ENCODE measurements at places on chromosomes 3 and 15.

- no peak for DNase-seq
These were observed 28.1 kb upstream of the LHFPL4 start for GRCh38 chr3:9581742-9582141.

GRCh38 chr3:179589143-179589542, 15.3 kb downstream of the MRPL47 start:
- no peak for DNase-seq

DNA sequence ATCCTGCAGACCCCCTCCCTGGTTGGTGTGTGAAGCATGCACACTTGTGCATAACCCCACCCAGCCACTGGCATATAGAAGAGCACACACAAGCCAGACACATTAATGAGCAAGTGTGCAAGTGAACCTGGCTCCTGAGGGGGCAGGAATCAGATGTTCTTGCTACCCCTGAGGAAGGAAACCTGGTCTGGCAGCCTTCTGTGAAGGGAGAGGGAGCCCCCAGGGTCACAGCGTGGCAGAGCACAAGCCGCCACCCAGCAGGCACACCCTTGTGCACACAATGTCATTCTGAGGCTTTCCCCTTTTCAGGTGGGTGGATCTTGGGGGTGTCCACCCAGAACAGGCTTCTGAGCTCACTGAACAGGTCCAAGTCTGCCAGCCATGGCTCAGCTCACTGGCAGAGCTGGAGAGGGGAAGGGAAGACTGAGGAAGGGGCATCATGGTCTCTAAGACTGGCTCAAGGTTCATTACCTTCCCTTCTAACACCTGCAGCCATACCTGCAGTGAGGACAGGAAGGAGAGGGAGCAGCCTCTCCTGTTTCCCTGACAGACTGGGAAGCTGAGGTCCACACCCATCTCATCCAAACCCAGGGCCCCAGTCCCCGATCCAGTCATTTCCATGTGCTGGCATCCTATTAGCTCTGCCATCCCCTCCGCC, 31.6 kb upstream of the SEMA3F start:
- no peak for DNase-seq

DNA sequence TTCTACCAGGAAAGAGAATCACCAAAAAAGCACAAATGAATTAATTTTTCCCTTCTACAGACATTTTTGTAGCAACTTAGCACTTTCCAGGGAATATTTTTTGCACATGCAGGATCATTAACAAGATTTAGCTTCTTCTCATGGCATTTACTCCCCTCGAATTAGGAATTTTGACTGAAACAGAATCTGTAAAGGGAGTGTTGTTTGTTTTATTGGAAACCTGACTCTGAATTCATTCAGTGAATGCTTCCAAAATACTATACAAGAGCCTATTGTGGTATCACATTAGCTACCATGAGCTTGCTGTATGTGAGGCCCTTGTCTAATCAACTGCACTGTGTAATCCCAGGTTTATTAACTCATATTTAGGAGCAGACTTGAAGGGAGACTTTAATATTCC, 130.4 kb upstream of the ATP10A start:
- no peak for DNase-seq

GRCh38 chr3:69178838-69179739, 56.7 kb upstream of the LMOD3 start:
- no peak for DNase-seq

- DNase-seq: no peak
These were observed 78.8 kb upstream of the CTNNB1 start for GRCh38 chr3:41120460-41120859.

DNA sequence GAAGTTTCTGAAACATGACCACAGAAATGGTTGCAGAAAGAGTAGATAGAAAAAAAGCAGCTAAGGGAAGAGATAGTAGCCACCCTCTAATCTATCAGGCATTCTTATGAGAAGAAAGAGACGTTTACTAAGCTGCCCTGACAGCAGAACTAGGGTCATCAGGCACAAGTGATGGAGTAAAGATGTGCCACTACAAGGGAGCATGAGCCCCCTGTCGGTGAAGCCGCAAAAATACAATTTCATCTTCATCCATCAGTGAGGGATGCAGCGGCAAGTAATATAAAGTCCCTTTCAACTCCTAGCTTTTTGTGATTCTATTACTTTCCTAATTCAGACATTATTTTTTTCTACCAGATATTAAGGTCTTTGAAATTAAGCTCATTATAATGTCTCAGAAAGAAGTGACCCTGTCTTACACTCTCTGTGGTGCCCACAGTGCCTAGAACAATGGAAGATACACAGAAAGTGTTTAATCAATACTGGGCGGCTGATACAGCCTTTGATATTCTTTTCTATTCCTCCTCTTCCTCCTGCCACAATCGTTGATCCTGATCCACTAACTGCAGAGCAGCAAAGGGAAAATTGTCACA, 651.6 kb downstream of the NTRK3 start:
- DNase-seq: no peak

GRCh38 chr15:95659656-95660055, 670.8 kb upstream of the NR2F2 start:
- DNase-seq: no peak

DNA sequence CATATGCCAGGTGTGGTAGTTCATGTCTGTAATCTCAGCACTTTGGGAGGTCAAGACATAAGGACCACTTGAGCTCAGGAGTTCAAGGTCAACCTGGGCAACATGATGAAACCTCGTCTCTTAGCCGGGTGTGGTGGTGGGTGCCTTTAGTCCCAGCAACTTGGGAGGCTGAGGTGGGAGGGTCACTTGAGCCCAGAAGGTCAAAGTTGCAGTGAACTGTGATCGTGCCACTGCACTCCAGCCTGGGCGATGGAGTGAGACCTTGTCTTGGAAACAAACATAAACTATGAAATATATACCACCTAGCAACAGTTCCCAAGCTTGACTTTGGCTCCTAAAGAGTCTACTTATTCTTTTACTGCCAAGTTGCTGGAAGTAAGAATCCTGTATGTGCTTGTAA, 30.9 kb downstream of the UBE3A start:
- DNase-seq: no peak

DNA sequence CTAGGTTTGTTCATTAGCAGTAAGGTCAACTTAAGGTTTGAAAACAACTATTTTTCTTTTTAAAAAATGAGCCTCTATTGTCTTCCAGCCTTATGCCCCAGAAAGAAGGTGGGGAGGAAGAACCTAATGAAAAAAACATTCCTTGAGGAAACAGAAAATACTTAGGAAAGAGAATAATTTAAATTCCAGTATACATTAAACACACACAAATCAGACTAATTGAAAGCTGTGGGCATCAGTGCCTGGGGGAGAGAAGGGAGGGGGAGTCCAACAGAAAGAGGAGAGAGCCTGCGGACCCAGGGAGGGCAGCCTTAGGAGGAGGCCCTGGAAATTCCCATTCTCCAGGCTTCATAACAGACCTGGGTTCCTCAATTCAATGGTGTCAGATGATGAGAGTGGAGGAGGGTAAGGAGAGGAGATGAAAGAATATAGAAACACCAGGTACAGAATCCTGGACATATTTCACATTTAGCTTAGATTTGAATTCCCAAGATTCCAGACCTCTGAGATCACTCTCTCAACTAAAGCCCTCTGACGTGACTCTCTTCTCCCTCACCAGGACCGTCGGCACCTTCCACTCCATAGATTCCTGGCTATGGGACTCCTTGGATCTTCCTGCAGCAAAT, 320.5 kb upstream of the UMPS start:
- no peak for DNase-seq

- DNase-seq: no peak
These were observed 39.8 kb downstream of the HCN4 start for GRCh38 chr15:73328981-73329380.

DNA sequence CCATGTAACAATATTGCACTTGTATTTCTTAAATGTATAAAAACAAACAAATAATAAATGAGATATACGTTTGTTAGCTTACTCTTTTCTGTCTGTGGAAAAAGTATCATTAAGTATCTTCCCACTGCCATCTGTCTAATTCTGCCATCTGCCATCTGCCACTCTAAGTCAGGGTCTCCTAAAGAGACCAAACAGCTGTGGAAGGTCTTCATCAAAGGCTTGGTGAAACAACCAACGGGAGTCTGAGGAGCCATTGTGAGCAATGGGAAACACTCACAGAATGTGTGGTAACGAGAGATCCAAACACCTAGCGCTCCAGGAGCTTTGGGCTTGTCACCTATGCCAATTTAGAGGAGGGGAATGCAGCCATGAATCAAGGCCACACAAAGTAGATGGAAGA, 28.7 kb upstream of the PFN2 start:
- DNase-seq: no peak

DNA sequence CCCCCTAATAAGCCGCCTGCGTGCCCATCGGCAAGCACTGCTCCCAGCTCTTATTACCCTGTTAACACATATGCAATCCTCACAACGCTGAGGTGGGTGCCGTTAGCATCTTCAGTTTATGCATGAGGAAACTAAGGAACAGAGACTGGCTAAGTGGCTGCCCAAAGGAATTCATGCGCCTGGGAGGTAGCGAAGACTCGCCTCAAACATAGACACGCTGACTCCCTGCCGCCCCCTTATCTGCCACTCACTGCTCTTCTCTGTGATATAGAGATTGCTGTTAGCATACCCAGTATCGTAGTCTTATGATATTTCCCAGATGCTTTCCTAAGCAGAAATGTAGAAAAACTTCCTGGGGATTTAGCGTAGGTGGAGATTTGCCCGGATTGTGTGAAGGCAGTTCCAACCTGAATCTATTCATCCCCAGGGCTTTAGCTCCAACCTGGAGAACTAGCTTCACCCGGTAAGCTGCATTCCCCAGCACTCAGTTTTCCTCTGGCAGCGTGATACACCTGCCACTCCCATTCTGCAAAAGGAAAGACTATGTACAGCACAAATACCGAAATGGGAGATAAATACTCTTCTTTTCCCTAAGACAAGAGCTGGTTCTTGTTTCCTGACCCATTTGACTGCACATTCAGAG, 23.7 kb upstream of the CD47 start:
- no peak for DNase-seq

DNA sequence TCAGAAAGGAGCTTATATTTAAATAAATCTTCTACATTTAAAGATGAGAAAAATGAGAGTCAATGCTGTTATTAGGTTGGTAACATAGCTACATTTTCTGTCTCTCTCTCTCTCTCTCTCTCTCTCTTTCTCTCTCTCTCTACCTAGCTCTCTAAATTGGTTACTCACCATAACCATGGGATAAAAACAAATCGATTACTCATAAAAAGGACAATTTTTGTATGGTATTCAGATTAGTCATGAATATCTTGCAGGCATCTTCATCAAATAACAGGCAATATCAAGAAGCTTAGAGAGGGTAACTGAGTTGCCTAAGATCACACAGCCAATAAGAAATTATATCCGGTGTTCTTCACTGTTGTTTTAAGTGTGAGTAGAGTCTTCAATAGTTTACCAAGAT, 81.8 kb upstream of the ALCAM start:
- no peak for DNase-seq

GRCh38 chr15:48887144-48887543, 9.2 kb downstream of the EID1 start:
- no peak for DNase-seq

GRCh38 chr3:189361103-189361835, 189.5 kb downstream of the TPRG1 start:
- DNase-seq: no peak

DNA sequence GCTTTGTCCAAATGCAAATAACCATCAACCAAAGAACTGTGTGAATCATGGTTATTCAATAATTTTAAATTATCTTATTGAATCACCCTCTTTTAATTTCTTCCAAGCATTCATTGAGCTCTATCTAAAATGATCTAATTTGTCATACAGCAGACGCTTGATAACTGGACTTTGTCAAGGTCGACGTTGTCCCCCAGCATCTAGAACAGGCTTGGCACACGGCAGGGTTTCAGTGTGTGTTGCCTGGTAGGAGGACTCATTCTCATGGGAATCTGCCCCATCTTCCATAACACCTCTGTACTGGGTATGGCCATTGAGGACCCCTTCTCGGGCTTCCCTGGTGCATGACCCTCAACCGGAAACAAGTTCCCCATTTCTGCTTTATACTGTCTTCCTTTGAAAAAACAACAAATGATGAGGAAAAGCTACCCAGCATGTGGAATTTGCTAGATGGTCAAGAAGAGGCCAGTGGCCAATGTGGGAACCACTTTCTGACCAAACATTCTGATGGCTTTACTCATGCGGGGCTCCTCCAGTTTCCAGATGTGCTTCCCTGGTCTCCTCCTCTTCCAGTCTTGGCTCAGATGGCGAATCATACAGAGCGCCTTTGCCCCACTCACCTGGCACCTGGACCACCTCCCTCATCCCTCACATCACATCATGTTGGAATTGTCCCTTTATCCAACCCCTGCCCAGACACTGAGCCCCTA, 41.7 kb upstream of the SEC22A start:
- DNase-seq: no peak

GRCh38 chr3:138879541-138880380, 45.0 kb upstream of the PIK3CB start:
- DNase-seq: no peak

GRCh38 chr3:105876780-105877327, 8.0 kb upstream of the CBLB start:
- DNase-seq: no peak

DNA sequence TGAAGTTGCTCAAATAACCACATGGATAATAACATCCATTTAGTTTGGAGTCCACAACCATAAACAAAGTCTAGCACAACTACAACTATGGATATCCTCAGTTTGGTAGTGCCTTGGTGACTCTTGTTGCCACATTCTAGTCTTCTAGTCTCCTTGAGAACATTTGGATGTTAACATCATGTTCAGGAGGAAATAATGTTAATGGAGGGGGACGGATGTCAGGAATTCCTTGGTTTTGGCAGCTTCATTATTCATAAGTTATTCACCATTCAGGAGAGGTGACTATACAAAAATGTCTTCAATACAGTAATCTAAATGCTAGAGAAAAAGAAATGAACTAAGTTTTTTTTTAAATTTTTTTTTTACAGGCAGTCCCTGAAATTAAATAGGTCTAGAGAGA, 26.4 kb upstream of the GABPB1 start:
- no peak for DNase-seq

DNA sequence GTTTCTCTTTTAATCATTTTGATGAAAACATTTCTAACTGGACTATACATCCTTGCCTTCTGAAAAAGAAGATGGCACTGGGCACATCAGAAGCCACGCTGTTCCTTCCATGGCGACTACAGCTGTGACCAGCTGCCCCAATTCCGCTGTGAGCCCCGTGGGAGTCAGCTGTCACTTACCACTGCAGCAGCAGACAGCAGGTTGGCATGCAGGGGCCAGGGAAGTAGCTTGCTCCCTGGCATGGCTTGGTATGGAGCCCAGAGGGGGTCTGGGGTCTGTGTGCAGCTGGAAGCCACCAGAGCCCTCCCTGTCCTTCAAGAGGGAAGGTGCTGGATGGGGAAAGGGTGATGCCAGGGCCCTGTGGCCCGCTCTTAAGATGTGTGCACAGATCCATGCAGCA, 4.5 kb upstream of the ZXDC start:
- no peak for DNase-seq

GRCh38 chr3:115697263-115698053, 74.1 kb downstream of the GAP43 start:
- no peak for DNase-seq

DNA sequence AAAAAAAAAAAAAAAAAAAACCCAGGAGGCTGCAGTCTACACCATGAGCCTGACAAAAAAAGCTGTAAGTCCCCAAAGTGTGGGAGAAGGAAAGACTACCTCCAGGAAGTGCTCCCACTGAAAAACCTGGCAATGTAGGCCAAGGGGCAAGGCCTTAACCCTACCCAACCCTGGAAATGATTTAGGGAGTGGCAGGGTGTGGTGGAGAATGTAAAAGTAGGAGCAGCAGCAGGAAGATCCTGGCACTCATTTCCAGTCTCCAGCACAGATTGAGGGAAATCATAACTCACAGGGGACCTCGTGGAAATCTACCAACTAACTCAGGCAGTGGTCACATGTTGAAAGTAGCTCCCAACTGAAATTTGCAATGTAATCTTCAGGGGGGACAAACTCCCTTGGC, 839.5 kb downstream of the EPHA3 start:
- DNase-seq: no peak
